T1000 (cell line): ENCODE measurements at places on chromosomes 5 and 9.

- no peak for DNase-seq
These were observed 1074.9 kb upstream of the DMAC1 start for GRCh38 chr9:8874482-8874881.

GRCh38 chr9:94937214-94937903, 210.9 kb downstream of the AOPEP start:
- no peak for DNase-seq

DNA sequence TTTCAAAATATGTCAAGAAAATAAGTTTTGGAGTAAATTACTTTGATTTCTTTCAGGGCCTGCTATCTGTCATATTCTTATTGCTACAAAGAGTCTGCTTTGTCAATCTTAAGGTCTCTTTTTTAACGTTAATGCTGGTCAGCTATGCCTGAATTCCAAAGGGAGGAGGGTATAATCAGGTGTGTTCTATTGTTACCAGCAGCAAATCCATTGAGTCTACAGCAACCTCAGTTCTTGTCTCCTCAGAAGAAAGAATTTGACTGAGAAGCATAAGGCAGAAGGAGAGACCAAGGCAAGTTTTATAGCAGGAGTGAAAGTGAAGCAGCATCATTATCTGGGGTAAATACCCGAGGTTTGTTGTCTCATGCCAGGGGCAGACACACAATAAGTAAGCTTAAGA, 23.7 kb upstream of the MINAR2 start:
- no peak for DNase-seq

DNA sequence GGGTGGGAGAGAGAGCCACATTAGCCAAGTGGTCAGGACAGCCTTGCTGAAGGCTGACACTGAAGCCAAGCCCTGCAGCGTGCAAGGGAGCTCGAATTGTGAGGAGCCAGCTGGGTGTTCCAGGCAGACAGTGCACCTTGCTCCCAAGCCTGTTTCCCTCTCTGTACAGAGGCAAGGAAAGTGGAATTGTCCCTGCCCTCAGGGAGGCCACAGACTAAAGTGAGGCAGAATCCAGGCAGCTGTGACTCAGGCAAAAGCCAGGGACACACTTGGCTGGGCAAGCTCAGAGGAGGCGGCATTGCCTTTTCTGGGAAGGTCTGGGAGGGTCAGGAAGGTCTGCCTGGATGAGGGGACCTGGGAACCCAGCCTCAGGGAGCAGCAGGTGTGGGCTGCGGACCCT, 50.2 kb upstream of the LMX1B start:
- no peak for DNase-seq

- no peak for DNase-seq
These were observed 78.7 kb downstream of the NRG2 start for GRCh38 chr5:139964266-139964993.

DNA sequence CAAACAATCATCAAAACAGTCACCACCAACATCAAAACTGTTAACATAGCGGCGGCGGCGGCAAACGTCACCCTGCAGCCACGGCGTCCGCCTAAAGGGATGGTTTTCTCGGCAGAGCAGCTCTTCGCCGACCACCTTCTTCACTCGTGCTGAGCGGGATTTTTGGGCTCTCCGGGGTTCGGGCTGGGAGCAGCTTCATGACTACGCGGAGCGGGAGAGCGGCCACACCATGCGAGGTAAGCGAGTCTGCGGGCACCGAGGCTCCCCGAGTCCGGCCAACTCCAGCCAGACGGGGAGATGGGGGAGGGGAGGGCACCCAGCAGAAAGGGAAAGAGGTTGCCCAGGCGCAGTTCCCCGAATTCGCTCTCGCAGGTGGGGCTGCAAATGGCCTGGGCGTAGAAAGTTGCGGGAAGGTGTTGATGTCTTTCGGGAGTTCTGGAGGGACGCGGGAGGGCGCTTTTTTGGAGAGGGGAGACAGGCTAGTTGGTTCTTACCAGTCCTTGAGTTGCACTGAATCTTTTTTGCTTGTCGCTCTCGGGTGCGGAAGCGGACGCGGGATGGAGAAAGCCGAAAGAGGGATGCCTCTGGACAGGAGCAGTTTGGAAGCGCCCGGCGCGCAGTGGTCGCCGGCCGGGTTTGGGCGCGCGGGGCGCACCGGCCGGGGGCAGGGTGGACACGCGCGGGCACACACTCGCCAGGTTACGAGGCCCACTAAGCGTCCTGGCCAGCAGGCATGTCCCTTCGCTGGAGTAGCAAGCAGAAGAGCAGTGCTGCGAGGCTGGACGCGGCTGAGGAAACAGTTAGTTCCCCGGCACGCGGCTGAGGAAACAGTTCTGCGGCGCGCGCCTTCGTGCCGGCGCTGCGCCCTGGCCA, 849 bp downstream of the RORB start:
- DNase-seq, result peak; percentile 9

GRCh38 chr9:101691657-101692056, 46.8 kb downstream of the GRIN3A start:
- DNase-seq, result no peak

GRCh38 chr5:9722601-9723180, 92.5 kb upstream of the TAS2R1 start:
- no peak for DNase-seq
